ENCODE measurements at places on chromosomes 6 and 20.

DNA sequence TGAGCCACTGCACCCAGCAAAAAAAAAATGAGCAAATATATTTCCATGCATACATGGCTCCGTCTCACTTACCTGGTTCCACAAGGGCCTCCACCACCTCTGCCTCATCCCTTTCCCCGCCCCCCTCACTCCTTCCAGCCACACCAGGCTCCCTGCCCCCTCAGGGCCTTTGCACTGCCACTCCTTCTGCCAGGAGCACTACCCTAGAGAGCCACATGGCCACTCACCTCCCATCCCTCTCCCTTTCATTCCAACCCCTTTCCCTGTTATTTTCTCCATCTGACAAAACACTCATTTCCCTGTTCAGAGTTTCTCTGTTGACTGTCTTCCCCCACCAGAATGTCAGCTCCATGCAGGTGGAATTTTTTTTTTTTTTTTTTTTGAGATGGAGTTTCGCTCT lies 12.8 kb downstream of the SNAI1 start:
- DNase-seq, result no peak

DNA sequence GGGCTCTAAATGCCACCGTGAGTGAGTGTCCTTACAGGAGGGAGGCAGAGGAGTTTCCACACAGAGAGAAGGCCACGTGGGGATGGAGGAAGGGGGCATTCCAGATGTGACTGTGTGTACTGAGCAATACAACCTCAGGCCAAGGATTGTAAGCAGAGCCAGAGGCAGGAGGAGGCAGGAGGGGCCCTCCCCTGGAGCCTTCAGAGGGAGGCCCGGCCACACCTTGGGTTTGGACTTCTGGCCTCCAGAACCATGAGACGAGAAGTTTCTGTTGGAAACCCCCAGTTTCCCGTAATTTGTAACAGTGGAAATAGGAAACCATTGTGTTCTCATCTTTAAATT lies 9.3 kb upstream of the KIF25 start:
- DNase-seq, result no peak

GRCh38 chr6:46538800-46539480 lies 47.7 kb upstream of the RCAN2 start:
- DNase-seq, result no peak

DNA sequence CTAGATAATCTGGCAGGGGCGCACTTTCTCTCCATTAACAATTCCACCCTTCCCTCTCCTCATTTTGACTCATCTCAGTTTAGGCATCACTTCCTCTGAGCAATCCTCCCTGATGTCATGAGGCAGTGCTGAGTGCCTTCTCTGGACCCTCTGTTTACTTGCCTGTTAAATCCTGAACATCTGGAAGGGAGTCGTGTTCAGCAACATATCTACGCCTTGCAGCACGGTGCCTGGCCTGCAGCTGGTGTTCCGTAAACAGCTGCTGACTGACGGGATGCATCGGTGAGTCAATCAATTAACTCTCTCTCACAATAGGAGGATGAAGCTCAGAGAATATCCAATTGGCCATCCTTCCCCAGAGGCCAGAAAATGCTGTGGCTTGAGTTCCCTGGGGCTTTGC lies 613.5 kb downstream of the PTPRT start:
- DNase-seq, result no peak

DNA sequence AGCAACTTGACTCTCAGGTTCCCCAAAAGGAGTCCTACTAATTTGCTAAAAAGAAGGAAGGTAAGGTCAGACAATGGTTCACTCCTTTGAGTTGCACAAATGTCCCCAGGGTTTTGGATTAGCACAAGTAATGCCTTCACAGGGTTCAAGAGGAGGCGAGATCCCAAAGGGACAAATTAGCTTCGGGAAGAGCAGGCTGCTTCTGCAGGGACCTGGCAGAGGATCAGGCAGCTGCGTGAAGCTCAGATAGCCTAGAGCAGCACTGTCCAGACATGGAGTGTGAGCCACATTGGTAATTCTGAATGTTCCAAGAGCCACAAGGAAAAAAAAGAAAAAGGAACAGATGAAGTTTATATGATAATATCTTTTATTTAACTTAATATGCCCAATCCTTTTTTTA lies 115.4 kb downstream of the CFAP61 start:
- DNase-seq, result no peak

GRCh38 chr6:81859884-81860283 lies 107.4 kb upstream of the TENT5A start:
- DNase-seq, result no peak

GRCh38 chr6:163780994-163781393 lies 366.5 kb downstream of the QKI start:
- no peak for DNase-seq

DNA sequence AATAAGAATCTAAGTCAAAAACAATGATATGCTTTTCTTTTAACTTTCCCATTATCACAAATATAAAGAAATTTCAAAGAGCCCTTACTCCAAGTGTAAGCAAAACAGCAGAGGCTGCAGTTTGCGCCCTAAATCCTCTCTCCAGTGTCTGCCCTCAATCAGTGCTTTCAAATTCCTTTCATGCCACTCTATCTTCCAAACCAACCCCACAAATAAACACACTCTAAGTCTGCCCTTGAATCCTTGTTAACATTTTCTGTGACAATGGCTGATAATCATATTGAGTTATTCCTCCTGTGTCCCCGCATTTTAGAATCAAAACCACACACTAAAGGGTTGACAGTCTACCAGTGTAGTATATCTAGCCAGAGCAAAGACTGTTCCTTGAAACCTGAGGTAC lies 317.9 kb upstream of the MARCKS start:
- no peak for DNase-seq

DNA sequence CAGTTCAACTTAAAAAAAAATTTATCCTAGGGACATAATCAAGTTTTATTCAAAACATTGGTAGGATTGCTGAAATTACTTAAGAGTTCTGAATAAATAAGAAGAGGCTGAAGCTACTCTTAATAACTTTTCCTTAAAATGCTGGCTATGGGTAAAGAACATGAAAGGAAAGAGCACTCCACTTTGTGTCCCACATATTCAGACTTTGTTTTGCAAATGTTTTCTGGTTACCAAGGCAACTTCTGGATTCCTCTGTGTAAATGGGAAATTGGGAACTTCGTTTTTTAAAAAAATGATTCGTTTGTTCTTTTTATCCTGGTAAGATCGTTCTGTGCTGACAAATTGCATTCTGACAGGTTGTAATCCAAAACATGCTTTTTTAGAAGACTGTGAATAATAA lies 115.0 kb downstream of the KIF6 start:
- no peak for DNase-seq

GRCh38 chr6:159828074-159828473 lies 28.0 kb downstream of the PNLDC1 start:
- no peak for DNase-seq

GRCh38 chr6:38350942-38351341 lies 288.8 kb downstream of the BTBD9 start:
- no peak for DNase-seq

DNA sequence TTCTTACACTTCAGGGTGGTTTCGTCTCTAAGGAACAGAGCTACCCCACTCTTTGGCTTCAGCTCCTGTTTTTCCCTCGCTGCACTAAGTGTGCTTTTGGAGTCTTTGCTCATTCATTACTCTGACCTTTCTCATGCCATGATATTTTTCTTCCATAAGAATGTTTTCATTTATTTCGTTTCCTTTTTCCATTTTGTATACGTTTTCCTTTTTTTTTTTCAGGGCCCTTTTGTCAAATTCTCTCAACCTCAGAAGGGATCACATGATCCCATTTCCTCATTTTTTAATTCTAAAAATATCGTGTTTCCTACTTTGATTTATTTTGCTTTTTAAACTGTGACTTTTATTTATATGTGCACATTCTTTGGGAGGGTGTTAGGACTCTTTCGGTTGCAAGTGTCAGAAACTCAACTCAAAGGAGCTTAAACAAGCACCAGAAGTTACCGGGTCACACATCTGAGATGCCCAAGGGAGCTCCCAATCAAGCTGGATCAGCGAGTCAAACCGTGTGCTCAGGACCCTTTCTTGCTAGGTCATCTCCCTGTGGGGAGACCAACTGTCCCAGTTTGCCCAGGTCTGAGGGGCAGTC lies 40.6 kb downstream of the GCNT2 start:
- peak; percentile 7 for DNase-seq

DNA sequence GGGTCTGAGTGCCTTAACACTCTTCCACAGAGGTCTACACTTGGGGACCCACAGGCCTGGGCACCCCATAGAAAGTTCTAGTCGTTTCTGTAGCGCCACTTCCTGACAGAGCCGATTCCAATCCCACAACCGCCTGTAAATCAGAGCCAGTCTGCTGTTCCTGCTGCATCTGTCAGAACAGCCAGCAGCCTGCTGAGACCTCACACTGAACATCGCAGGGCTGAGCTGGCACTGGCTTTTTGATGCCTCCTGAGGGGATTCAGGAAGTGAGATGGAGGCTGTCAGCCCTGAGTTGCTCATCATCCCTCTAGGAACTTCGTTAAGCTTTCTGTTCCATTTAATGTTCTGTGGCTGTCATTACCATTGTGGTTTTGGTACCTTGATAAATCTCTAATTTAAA lies 48.9 kb downstream of the DCBLD1 start:
- no peak for DNase-seq

GRCh38 chr20:4234128-4234527 lies 218.8 kb upstream of the RNF24 start:
- no peak for DNase-seq

GRCh38 chr6:2626401-2626800 lies 124.3 kb downstream of the MYLK4 start:
- no peak for DNase-seq

DNA sequence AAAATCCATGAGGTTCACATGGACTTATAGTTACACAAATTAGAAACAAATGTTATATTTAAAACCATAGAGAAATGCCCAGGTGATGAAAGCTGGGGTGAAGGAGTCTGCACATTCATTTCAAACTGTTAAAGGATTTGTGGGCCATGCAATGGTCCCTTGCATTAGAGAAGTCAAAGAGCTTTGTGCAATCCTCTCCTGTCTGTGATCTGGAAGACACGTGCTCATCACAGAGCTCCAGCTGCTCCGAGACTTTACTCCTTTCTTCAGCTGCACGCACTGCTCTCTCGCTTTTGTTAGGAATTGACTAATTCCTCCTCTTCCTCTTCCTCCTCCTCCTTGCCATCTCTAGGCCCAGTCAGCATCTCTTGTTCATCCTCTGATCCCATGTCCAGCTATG lies 4.1 kb upstream of the AIF1 start:
- no peak for DNase-seq

DNA sequence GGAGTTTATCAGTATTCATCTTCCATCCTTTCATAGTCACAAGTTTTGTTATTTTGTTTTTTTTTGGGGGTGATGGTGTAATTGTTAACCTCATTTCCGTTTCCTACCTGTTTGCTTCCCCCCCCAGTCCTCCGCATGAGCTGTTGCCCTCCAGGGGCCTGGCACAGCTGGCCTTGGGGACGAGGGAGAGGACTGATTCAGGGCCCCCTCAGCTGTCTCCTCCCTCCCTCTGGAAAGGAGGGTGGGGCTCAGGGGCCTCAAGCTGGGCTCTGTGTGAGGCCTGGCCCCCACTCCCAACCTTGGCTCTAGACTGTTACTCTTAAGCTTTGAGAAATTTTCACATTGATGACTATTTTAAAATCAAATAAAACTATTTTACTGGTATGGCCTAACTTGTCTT lies 4.0 kb downstream of the LRRC73 start:
- no peak for DNase-seq

DNA sequence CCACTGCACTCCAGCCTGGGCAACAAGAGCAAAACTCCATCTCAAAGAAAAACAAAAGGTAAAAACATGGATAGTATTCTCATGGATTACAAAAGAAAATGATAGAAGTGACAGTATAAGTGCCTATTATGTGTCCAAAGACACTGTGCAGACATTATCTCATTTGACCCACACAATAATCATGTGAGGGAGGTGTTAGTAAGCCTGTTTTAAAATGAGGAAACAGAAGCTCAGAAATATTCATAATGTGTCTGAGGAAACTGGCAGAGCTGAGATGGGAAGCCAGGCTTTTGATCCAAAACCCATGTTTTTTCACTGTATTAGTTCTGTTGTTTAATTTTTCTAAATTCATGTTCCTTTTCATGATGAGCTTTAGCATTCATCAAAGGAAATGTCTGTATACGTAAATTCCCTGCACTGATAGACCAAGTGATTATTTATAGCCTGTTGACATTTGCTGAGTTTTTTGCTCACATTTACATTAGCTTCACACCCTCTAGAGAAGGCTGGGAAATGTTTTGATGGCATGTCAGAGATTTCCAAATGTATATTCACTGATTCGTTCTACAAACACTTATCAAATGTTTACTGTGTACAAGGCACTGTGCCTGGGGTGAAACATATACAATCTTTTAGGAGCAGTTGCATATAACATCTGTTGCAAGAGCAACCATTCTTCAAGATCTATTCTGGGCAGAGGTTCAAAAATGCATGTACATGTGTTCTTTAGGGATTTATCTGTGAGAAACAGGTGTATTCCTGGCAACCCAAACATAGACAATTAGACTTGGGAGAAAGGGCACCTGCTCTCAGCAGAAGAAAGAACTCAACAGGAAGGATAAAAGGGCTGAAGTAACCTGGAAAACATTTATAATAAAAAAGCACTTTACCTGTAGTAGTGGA lies 331.5 kb downstream of the SAMD5 start:
- no peak for DNase-seq

GRCh38 chr6:157328108-157328692 lies 4.9 kb upstream of the TMEM242 start:
- DNase-seq, result no peak

GRCh38 chr6:65803186-65803585 lies 96.2 kb upstream of the EYS start:
- no peak for DNase-seq

DNA sequence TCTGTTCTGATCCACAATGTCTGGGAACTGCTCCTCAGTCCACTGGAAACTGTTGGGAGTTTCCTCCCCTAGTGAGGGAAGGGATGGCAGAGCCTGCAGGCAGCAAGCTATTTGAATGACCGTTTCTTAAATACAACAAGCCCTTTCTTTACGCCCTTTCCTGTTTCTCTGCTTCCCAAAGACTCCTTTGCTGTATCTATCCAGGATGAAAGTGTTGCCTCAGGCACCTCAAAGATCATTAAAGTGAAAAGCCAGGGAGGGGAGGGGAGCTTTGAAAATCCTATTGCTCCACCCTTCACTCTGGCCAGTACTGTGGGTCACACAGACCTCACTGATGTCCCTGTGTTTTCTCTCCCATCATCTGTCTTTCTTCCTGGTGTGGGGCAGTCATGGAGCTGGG lies 213.1 kb downstream of the RNF144B start:
- DNase-seq, result no peak

DNA sequence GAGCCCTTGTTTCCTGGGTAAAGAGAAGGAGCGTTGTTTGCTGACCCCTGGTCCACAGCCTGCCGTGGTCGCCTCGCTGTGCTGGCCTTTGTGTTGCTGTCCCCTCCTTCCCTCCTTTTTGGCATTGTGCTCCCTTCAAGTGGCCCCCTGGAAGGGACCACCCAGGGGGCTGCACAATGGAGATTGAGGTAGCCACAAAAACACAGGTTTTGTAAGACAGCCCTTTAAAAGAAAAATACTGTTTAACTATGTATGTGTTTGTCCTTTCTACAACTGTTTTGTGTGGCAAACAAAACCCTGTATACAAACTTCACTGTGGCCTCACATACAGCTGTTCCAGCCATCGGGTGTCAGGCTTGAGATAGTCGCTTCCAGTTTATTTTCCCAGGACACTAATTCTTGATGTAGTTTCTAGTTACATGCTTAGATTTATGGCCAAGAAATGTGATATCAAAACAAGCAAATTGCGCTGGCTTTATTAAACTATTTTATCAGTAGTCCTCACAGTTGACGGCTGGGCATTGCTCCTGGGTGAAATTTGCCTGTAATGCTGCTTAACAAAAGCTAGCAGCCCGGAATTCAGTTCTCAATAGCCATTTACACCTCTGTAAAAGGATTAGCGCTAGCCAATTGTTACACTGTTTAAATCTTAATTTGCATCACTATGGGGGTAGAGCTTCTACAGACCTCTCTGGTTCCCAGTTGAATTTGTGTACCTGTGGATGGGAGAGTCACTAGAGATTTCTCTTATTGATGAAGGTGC lies 64.1 kb downstream of the KIZ start:
- no peak for DNase-seq
